Fibroblast of skin of left biceps (primary cell): ENCODE measurements at places on chromosomes 6 and 20.

GRCh38 chr20:43755390-43755789, 28.6 kb upstream of the GTSF1L start:
- DNase-seq: peak; percentile 54

GRCh38 chr20:48825566-48825920, 2.3 kb downstream of the PREX1 start:
- no peak for DNase-seq

DNA sequence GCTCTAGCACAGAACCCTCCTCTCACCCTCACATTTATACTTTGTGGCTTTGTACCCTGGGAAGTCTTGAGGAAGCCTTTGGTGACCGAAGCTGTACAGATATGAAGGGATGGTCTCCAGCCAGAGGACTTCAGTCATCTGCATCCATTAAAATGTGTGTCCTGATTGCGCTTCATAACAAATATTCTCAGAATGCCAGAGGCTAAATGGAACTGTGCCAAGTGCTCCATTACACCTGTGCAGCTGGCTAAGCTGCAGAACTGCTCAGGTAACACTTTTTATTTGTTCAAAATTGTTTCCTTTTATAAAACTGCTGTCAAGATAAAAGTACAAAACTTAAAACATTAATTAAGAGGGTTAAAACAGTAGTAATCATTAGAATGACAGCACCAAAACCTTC, 22.3 kb downstream of the TPBG start:
- no peak for DNase-seq

DNA sequence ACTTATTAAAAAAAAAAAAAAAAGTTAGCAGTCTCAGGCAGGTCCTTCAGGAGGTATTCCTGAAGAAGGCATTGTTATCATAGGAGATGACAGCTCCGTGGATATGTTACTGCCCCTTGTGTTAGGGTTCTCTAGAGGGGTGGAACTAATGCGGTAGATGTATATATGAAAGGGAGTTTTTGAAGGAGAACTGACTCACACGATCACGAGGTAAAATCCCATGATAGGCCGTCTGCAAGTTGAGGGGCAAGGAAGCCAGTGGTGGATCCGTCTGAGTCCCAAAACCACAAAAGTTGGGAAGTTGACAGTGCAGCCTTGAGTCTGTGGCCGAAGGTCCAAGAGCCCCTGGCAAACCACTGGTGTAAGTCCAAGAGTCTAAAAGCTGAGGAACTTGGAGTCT, 103.4 kb downstream of the TULP4 start:
- DNase-seq: no peak

DNA sequence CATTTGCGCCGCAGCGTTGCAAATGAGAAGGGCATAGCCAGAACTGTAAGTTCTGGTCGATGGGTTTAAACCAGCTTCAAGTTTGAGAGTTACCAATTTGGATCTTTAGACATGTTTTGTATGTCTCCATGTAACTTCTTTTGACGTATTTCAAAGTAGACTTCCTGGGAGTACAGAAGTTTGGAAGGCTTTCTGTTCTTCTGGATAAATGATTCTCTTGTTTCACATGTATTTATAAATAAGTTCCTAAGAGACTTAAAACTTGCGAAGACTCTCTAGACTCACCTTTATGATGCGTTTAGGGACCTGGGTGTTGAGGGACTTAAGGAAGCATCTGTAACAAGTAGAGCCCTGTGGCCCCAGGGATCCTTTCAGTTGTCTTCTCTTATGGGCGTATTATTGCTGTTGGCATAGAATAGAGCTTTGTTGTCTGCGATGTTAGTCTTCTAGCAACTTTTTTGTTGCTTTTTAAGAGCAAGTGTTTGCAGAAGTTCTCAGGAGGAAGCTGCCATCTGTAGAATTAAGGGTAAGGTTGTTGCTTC, 1.3 kb downstream of the CDYL start:
- DNase-seq: no peak

DNA sequence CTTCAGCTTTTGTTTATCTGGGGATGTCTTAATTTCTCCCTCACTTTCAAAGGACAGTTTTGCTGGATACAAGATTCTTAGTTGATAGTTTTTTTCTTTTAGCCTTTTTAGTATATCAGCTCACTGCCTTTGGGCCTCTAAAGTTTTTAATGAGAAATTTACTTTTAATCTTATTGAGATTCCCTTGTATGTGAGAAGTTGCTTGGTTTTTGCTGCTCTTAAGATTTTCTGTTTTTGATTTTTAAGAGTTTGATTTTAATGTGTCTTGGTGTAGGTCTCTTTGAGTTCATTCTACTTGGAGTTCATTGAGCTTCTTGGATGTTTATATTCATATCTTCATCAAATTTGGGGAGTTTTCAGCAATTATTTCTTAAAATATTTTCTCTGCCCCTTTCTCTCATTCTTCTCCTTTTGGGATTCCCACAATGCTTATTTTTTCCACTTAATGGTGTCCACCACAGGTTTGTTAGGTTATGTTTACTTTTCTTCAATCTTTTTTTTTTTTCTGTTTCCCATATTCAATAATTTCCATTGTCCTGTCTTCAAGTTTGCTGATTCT, 19.6 kb upstream of the TGM6 start:
- no peak for DNase-seq

GRCh38 chr6:107408714-107409113, 50.6 kb downstream of the PDSS2 start:
- no peak for DNase-seq

DNA sequence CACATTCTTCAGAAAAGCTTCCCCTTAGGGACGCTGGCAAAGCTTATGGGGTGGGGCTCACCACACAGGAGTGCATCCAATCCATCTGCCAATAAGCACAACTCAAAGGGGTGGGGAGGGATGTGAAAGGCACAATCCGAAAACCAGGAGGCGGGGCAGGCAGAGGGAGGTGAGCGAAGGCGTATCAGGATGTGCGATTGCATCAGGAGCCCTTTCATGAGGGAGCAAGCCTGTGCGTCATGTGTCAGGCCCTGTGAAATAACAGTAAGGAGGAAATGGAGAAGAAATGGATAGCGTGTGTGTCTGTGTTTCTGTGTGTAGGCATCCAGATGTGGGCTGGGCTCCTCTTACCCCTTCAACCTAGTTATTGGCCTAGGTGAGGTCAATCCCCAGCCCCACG, 382.4 kb upstream of the CDH4 start:
- no peak for DNase-seq

GRCh38 chr20:32571566-32571965, 13.6 kb downstream of the NOL4L start:
- no peak for DNase-seq
